ENCODE measurements at places on chromosomes 4 and X. TPM values are rescaled to one million over a fixed set of nuclear protein-coding genes. Genes with fewer than 3 reads are reported as not detected.

The KCNE5 gene
- 3.2 TPM for total RNA-seq

The ADH1C gene
- total RNA-seq, result 33.9 TPM

The TREX2 gene
- total RNA-seq, result 1.0 TPM

The SMIM10 gene
- 9.3 TPM for total RNA-seq

The GCNA gene
- total RNA-seq, result 5.3 TPM

The RBM46 gene
- not detected for total RNA-seq

The PFKFB1 gene
- total RNA-seq, result 14.5 TPM

The CENPE gene
- 0.79 TPM for total RNA-seq

The HDX gene
- 12.4 TPM for total RNA-seq

The KLHL13 gene
- 1.8 TPM for total RNA-seq

The RPA4 gene
- 5.6 TPM for total RNA-seq

The PCYT1B gene
- total RNA-seq, result 0.25 TPM

The TBC1D8B gene
- total RNA-seq, result 3.5 TPM

The ANKRD50 gene
- total RNA-seq, result 15.6 TPM

The CABS1 gene
- total RNA-seq, result not detected
